Thyroid gland (tissue), 4 donors: ENCODE measurements at places on chromosomes 3 and 15. TPM values are rescaled to one million over a fixed set of nuclear protein-coding genes. Genes with fewer than 3 reads are reported as not detected.

DNA sequence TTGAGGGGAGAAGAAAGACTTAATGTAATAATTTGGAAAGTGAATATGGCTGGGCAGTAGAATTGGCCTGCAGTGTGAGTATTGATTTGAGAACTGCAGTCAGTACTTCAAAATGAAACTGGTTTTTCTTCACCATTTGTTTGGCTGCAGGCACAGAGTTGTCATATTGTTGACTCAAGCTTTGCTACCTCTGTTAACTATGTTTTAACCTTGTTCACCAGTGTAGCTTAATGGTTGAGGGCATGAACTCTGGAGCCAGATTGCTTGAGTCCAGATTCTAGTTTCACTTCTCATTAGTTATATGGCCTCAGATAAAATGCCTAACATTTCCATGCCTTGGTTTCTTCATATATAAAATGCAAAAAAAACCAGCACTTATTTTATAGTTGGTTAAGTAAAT is 64.1 kb downstream of the CFAP44 start:
- no peak for DNase-seq
- no peak overlapping the region for H3K4me3 ChIP-seq
- H3K4me1 ChIP-seq, result no peaks in the 10 kb centered on the region

DNA sequence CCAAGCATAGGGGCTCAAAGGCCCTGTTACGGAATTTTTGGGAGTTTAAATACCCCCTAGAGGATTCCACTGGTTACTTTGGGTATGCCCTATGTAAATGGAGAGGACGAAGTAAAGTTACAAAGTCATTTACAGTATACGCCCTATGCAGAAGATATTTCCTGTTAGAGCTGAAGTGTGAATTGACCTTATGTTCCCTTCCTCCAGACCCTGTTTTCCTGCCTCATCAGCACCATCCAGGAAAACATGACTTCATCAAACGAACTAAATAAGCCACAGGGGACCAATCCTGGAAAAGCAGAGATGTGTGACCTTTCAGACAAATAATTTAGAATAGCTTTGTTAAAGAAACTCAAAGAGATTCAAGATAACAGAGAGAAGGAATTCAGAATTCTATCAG is 177.4 kb downstream of the SQOR start:
- no peaks in the 10 kb centered on the region for H3K36me3 ChIP-seq
- no peak overlapping the region for H3K4me3 ChIP-seq
- DNase-seq, result no peak
- no peak overlapping the region for H3K27ac ChIP-seq

GRCh38 chr15:55915221-55915620 is 78.2 kb downstream of the NEDD4 start:
- DNase-seq, result no peak
- no peak overlapping the region for H3K4me3 ChIP-seq
- H3K27ac ChIP-seq, result no peak overlapping the region

DNA sequence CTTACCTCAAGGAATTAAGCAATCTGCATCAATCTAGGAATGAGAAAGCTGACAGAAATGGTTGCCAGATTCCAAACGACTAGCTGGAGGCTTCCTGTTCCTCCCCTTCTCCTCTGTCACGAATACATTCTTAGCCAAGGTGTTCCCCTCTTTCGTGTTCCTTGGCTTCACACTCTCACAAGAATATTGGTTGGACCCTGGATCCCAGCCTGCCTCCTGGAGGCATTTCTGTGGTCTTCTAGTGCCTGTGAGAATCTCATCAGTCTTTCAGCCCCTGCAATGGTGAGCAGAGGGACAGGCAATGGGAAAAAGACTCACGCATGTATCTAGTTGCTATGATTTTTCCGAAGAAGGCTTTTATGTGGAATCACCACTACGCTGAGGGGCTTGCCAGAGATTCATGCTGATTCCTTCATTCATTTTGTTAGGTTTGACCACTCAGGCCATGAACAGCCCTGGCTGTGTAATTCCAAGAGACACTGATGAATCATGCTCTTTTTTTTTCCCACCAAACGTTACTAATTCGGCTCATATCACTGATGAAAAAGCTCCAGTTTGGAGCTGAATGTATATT is 1.6 kb upstream of the P3H2 start:
- H3K4me1 ChIP-seq, result peaks cover 5% of the 10 kb centered on the region
- H3K36me3 ChIP-seq, result no peaks in the 10 kb centered on the region
- DNase-seq, result no peak

GRCh38 chr3:128107834-128108233 is 15.8 kb downstream of the RUVBL1 start:
- H3K4me1 ChIP-seq, result no peaks in the 10 kb centered on the region
- no peak overlapping the region for H3K4me3 ChIP-seq
- H3K27me3 ChIP-seq, result no peaks in the 10 kb centered on the region
- no peak for DNase-seq
- H3K27ac ChIP-seq, result no peak overlapping the region
- no peaks in the 10 kb centered on the region for H3K36me3 ChIP-seq

STXBP5L gene
- 24.0 TPM for total RNA-seq
